ENCODE measurements at places on chromosomes 11 and 22.

DNA sequence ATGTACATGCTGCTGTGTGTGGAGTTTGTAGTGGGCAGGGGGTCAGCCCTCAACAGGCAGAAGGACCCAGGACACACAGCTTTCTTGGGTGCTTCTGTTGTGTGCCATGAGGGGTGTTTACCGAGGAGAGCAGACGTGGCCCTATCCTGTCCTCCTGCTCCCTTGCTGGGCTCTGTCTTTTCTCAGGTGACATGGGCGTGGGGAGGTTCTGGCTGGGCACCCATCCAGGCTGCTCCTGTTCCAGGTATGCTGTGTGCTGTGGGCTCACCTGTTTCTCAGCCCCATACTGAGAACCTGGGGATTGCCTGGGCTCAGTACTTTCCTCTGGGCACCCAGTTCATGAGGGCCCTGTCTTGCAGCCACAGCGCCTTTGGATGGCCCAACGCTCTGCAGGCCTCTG lies 23.3 kb downstream of the MICALL1 start:
- DNase-seq, result no peak

DNA sequence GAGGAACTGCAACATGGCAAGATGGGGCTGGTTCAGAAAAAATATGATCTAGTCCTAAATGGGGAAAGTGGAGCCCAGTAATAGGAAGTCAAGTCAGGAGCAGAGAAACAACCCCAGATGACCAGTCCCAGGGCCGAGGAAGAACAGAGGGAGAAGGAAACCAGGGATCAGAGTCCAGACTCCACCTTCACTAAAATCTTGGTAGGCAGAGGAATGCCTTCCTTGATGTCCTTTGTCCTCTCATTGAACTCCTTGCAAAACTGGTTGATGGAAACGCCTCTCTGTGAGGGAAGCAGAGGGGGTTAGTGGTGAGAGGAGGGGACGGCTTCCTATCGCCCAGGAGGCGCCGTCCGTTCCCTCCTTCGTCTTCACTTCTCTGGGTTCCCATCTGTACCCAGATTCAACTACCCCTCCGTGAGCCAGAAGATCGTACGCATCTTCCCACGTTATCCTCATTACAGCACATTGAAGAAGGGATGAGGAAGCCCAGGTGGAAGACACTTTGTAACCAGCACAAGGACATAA lies 607 bp downstream of the MRPL11 start:
- no peak for DNase-seq

GRCh38 chr11:27582621-27583020 lies 76.1 kb upstream of the LIN7C start:
- DNase-seq, result no peak

- DNase-seq, result no peak
These were observed 108.4 kb upstream of the SLC22A12 start for GRCh38 chr11:64482588-64482987.

- no peak for DNase-seq
These were observed 113.8 kb upstream of the NARS2 start for GRCh38 chr11:78688460-78688859.

GRCh38 chr22:39556970-39557841 lies 13.3 kb upstream of the CACNA1I start:
- peak; percentile 44 for DNase-seq

DNA sequence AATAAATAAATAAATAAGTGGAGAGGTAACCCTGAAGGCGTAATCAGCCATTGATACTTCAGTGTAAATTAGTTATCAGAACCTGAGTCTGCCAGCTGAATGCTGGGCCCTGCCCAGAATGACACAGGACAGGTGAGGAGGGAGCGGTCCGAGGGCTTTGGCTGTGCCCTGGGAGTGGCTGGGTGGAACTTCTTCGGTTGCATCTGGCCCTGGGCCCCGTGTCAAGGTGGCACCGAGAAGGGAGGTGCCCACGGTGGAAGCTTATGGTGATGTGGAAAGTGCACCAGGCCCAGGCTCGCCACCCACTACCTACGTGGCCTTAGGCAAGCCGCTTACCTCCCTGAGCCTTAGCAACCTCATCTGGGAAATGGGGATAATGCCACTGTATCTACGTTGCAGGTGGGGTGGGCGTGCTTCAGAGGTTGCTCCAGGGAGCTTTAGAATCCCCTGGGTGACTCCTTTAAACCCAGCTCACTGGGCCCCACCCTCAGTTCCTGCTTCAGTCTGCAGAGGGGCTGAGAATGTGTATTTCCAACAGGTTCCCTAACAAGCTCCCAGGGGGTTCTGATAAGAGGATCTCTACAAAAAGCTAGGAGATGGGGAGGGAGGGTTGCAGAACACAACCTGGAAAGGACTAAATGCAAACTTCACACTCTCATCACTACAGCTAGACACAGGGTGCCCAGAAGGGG lies 38.8 kb downstream of the TXN2 start:
- DNase-seq, result no peak

DNA sequence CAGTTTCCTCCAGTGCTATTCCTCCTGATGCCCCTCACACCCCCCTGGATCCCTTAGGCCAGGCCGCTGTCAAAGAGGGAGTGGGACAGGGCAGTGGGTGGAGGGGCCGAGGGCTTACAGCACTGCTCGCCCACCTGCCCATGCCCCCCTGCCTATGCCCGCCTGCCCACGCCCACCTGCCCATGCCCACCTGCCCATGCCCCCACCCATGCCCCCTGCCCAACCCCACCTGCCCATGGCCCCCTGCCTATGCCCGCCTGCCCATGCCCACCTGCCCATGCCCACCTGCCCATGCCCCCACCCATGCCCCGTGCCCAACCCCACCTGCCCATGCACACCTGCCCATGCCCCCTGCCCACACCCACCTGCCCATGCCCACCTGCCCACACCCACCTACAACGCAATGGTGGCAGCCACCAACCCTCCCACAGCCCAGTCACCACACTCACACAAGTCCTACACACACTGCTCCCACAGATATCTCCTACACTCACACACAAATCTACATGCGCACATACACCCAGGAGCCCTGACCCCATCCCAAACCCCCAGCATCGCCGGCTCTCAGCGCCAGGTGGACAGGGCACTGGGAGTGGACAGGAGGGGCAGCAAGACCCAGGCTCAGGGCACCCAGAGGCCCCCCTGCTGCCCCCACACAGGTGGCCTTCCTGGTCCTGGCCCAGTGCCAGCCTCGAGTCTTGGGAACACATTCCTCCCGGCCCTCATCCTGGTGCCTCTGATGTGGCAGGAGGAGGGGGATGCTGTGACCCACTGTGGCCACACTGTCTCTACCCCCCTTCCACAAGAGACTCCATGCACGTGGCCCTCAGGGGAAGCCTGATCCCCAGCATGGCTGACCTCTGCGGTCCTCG lies 61.8 kb downstream of the CYTH4 start:
- DNase-seq, result no peak

DNA sequence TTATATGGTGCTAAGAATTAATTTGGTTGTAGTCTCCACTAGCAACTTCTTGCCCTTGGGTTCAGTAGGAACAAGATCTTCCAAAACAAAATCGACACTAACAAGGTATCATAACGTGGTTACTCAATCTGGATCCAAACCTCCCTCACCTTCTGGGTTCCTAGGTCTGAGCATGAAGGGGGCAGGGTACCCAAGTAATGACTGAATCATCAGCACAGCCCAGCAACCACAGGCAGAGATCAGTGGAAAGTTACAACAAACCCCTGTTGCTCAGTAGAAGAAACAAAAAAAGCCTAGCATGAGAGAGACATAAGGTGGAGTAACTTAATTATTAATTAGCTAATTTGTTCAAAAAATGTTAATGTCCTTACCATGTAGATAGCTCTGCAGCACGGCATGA lies 221.4 kb downstream of the BLID start:
- DNase-seq, result no peak

DNA sequence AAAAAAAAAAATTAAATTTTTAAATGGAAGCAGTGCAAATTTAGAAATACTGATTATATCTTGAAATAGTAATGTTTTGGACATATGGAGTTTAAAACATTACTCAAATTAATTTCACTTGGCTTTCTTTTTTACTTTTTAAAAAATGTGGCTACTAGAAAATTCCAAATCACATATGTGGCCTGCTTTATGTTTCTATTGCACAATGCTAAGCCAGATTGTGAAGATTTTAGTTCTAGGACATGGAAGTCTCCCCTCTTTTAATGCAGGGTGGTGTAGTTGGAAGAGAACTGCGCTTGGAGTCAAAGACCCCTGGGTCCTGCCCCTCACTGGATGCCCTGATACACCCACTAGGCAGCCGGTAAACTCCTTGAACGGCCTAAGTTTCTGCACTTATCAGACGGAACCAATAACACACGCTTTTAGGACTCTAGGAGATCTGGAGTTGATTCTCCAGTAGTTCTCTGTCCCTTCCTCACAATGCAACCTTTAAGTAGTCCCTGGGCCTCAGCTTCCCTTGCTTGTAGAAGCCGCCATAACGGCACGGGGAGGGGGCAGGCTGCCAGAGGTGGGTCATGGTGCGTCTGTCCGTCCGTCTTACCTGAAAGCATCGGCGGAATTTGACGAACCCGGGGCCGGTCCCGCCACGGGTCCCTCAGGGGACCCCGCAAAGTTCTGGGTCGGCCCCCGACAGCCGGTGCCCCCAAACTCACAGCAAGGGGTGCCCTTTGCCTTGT lies 505 bp downstream of the FAM227A start:
- DNase-seq, result no peak

DNA sequence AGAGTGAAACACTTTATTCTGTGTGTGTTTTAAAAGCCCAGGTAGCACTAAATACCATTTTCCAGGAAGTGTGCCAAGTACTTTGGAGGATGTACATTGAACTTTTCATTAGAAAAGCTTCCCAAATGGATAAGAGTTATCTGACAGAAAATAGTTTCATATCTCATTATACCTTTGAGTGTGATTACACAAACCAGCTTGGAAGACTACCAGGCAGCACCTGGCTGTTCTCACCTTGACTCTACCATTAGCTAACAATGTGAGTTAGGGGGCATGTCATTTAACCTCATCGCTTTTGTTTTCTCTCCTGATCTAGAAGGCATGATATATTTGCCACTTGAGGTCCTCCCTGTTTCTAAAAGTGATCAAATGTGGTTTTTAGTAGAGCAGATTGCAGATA lies 50.2 kb downstream of the GRM5 start:
- no peak for DNase-seq

- peak; percentile 54 for DNase-seq
These were observed at the start of gene TTLL12 for GRCh38 chr22:43186272-43187170. Gene TTLL12 (minus strand): TSS chr22:43187134. CDS start chr22:43187069, 65 bp downstream.

DNA sequence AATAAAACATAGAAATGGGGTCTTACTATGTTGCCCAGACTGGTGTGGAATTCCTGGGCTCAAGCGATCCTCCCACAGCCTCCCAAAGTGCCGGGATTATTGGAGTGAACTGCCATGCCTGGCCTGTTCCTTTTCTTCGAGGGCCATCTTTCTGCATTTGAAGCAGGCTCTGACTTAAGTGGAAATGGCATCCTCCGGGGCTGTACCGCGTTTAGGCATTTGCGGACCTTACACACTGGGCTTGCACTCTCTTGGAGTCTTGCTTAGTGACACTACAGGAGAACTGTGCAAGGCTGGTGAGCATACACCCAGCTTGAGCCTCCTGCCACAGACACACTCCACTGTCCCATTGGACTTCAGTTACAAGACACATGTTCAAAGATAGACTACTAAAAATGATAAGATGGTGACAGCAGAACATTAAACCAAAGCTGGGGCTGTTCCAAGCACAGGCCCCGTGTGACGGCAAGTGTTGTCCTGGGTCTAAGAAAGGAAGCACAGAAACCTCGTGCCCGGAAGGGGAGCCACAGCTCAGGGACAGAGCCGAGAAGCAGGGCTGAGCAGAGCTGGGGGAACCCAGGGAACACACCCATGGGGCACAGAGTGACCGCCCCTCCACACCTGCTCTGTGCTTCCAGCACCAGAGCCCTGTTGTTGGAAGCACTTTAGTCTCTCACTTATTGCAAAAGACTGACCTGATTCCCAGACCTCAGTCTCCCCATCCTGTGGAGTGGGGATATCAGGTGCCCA lies 59.0 kb upstream of the SHANK2 start:
- no peak for DNase-seq

DNA sequence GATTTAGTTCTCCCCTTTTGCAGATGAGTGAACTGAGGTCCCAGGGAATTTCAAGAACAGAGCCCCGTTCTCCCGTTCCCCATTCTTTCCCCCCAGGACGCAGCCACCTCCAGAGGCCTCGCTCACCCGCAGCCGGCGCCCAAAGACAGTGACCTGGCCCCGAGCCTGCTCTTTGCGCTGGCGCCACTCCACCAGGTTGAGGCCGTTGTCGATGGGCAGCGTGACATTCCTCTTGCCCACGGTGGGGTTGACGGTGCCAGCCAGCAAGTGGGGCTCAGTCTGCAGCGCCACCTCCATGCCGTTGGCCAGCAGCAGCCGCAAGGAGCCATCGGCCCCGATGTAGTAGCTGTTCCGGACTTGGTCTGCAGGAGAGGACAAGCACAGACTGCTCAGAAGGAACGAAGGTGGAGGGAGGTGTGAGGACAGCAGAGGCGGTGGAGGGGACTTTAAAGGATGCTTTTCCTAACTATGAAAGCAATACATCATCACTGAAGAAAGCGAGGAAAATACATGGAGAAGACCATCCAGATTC lies 101.4 kb upstream of the NARS2 start:
- DNase-seq, result no peak

GRCh38 chr11:100329352-100329751 lies 357.7 kb upstream of the ARHGAP42 start:
- DNase-seq, result no peak

GRCh38 chr11:68704887-68705286 lies 20.5 kb downstream of the GAL start:
- DNase-seq, result no peak

DNA sequence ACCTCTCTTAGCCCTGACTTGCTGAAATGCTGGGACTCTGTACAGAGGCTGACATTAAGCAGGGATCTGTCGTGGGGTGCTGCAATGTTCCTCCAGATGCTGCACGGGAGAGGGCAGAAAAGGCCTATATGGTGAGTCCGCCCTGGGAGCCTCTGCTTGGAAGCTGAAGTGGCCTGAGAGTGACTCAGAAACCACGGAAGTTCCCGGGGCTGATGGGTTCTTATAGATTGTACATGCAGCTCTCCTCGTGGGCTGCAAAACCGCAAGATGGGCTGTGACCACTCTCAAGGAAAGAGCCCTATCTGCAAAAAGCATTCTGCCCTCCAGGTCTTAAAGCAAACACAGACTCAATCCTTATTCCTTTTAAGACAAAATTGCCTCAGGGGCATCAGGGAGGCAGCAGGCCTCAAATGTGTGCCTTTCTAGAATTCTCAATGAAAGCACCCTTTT lies 5.8 kb upstream of the SLC43A3 start:
- no peak for DNase-seq

GRCh38 chr11:93410441-93410840 lies 79.9 kb downstream of the DEUP1 start:
- DNase-seq, result no peak

Data from CD4-positive, alpha-beta T cell treated with Interleukin-6 at 100 ng/mL for 8 hours (primary cell).